Iris pigment epithelial cell (primary cell): ENCODE measurements at places on chromosomes 13 and 19.

DNA sequence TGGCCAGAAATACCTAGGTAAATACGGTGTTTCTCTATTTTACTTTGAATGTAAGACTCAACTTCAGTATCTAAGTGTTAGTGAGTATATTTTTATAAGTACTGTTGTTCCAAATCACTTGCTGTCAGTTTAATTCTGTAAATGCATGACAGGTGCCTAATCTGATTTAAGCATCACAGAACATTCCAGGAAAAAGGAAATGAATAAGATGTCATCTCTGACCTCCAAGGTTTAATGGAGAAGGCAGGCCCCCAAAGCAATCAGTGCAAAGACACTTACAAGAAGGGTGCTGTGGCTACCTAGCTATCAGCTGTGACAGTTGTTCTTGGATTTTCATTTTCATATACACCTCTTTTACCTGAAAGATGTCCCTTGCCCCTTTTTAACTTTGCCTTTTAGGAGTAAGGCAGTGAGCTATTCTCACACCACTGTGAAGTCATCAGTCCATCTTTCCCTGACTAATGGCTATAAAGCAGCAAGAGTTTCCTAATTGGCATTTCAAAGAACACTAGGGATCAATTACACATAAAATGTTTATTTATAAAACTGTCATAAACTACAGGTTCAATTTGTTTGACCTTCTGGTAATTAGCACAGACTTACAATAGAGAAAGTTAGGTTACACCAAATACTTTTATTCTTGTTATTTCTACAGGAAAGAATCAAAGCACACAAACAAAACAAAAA is 427.6 kb downstream of the SPRY2 start:
- DNase-seq: no peak

DNA sequence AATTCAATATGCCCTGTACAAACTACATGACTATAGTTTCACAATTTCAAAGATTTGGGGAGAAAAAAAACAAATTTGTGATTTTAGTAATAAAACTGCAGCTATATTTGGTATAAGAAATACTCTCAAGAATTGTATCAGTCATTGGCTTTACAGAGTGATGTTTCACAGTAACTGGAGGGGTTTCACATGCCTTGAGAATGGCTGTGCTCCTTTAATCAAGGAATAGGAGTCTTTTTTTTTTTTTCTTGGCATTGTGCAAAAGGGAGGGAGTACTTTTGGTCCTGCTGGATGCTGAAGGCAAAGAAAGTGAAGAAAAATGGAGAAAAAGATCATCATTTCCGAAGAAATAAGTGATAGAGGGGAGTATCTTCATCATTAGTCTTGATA is 6.8 kb downstream of the ZNF507 start:
- DNase-seq: peak; percentile 38

DNA sequence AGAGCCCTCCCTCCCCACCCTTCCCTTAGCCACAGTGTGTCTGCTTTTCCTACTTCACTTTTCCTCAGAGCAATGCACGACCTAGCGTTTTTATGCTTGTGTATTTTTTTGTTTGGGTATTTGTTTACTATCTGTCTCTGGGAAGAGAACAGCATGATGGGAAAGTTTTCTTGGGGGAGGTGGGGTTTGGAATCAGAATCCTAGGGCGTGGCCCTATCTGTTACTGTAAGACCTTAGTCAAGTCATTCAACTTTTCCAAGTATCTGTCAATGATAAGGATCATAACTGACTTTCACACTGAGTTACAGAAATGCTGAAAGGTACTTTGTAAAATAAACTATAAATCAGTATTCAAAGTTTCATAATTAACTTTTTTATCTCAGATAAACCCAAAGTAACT is 146.3 kb upstream of the WASF3 start:
- no peak for DNase-seq

DNA sequence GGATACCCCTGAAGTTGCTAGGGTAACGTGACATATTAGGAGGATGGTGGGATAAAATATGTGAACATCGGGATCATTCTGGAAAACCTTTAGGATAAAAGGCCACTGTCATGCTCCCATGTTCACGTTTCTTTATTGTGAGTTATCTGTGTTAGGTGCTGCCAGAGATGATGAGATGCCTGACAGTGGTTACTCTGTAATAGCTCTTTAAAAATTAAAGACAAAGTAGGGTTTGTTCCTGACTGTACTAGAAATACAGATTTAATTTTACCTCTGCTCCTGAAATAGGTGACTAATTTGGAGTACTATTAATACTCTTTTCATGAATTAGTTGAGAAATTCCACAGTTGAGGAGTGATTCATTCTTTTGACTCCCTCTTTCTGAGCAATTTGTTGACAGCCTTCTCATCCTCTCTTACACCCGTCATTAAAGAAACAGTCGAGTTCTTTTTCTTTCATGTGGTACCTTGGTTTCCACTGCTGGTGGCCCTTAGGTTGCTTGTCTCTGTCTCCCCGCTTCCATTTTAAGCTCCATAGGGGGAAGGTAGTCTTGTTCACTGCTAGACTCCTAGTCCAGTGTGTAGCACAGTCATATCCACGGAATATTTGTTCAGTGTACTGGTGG is 28.4 kb downstream of the SAE1 start:
- DNase-seq: peak; percentile 74

- DNase-seq: peak; percentile 58
Measured at GRCh38 chr19:58021541-58022282, 12.1 kb upstream of the ZSCAN1 start.
